ENCODE measurements at places on chromosomes 2 and 18. TPM values are rescaled to one million over a fixed set of nuclear protein-coding genes. Genes with fewer than 3 reads are reported as not detected.

GRCh38 chr2:30662268-30663131 lies 144.7 kb downstream of the CAPN13 start:
- H3K4me1 ChIP-seq = no peaks in the 10 kb centered on the region
- DNase-seq = no peak
- no peaks in the 10 kb centered on the region for H3K27me3 ChIP-seq
- H3K4me3 ChIP-seq = no peak overlapping the region
- no peak overlapping the region for H3K27ac ChIP-seq

DNA sequence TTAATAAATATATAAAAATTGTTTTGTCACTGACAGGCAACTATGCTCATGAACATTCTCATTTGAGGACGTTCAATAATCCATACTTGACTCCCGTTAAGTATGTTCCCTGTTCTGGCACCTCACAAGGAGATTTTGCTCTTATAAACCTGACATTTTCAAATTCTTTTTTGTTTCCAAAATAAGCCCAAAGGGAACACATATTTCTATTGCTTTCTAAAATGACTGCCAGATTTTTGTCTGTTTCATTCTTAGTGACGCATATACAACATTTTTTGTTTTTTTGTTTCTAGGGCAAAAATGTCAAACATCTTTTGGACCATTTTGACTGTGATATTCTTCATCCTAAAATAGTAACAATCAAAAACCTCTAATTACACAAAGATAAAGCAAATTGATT lies 50.5 kb downstream of the CYTIP start:
- H3K4me3 ChIP-seq = no peak overlapping the region
- DNase-seq = no peak
- no peaks in the 10 kb centered on the region for H3K27me3 ChIP-seq
- no peaks in the 10 kb centered on the region for H3K36me3 ChIP-seq

The PAIP2B gene
- 9.0 TPM for total RNA-seq

The SOX11 gene
- total RNA-seq = not detected

The COL4A4 gene
- 6.2 TPM for total RNA-seq

DNA sequence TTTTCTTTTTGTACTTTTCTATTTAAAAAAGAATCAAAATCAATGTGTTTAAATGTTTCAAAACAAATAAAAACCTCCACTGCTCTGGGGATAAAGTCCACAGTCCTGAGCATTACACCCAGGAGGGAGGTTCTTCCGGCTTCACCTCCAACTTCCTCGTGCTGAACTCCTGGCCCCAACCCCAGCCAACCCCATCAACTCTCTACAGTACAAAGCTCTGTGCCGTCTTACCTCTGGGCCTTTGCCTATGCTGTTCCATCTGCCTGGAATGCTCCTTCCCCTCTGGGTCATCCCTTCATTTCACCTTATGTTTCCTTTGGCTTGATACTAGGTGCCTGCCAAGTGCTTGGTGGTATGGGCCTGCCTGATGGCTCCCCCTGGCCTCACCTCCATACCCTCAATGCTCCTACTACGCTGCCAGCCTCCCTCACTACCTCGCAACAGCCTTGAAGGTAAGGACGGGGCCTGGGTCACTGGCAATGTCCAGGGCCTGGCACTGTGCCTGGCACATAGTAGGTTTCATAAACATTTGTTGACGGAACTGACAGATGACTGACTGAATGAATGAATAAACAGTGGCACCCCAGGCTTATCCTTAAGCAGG lies 28.8 kb downstream of the SDC1 start:
- no peaks in the 10 kb centered on the region for H3K36me3 ChIP-seq
- H3K27ac ChIP-seq = no peak overlapping the region
- no peak for DNase-seq
- no peaks in the 10 kb centered on the region for H3K4me1 ChIP-seq
- H3K27me3 ChIP-seq = no peaks in the 10 kb centered on the region
- H3K4me3 ChIP-seq = no peak overlapping the region

DNA sequence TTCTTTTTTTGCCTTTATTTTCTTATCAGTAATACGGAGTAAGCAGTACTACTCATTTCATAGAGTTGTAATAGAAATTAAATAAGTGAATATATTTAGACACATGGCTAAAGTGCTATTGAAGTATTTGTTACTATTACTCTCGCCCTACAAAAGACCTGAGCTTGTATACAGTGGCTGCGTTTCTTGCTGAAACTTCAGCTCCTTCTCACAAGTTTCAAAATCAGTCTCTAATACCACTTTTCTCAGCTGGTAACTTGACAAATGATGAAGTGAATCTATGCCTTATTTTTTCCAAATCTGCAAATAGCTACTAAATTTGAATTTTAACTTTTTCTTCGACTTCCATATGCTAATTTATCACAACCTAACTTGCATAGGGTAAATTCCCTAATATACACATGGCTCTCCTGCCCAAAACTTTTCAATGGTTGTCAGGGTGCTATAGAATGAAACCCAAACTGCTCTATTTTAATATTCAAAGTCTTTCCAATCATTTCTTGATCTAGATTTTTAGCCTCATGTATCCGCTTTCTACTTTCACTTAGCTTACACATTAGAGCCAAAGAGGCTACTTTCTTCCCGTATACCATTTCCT lies 347.8 kb upstream of the GULP1 start:
- H3K4me1 ChIP-seq = peaks cover 2% of the 10 kb centered on the region
- DNase-seq = no peak
- H3K27ac ChIP-seq = no peak overlapping the region
- no peaks in the 10 kb centered on the region for H3K36me3 ChIP-seq
- no peak overlapping the region for H3K4me3 ChIP-seq

- no peak overlapping the region for H3K27ac ChIP-seq
- H3K36me3 ChIP-seq = no peaks in the 10 kb centered on the region
- no peaks in the 10 kb centered on the region for H3K4me1 ChIP-seq
- H3K4me3 ChIP-seq = no peak overlapping the region
- no peak for DNase-seq
Observed at GRCh38 chr2:6254441-6254840, 562.3 kb downstream of the SOX11 start.

GRCh38 chr2:217086718-217087117 lies 226.9 kb upstream of the TNP1 start:
- no peaks in the 10 kb centered on the region for H3K27me3 ChIP-seq
- H3K27ac ChIP-seq = no peak overlapping the region
- no peak overlapping the region for H3K4me3 ChIP-seq
- no peaks in the 10 kb centered on the region for H3K36me3 ChIP-seq
- DNase-seq = no peak

The CD8B2 gene
- total RNA-seq = not detected

- peaks cover 5% of the 10 kb centered on the region for H3K4me1 ChIP-seq
- peak; percentile 63 for DNase-seq
Observed at GRCh38 chr2:207530160-207531031, 634 bp downstream of the CREB1 start.

DNA sequence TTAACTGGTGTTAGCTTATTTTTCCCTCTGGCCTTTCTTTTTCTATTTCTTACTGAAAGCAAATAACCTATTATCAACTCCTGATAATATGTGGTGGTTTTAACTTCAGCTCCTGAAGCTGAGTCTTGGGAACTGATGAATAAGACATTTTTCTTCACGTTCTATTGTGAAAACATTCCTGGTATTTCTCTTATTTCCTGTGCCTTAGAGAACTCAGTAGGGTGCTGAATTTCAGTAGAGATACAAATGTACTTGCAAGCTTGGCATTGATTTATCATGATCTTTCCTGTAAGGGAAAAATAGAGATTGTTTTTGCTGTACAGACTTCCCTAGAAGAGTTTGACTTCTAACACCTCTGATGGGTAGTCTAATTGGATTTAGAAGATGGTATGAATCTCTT lies 52.8 kb upstream of the DCC start:
- H3K36me3 ChIP-seq = no peaks in the 10 kb centered on the region
- H3K27me3 ChIP-seq = no peaks in the 10 kb centered on the region
- no peaks in the 10 kb centered on the region for H3K4me1 ChIP-seq

- H3K36me3 ChIP-seq = no peaks in the 10 kb centered on the region
- DNase-seq = no peak
- no peak overlapping the region for H3K4me3 ChIP-seq
- no peaks in the 10 kb centered on the region for H3K4me1 ChIP-seq
Observed at GRCh38 chr2:52779446-52779845, 988.2 kb upstream of the CHAC2 start.

DNA sequence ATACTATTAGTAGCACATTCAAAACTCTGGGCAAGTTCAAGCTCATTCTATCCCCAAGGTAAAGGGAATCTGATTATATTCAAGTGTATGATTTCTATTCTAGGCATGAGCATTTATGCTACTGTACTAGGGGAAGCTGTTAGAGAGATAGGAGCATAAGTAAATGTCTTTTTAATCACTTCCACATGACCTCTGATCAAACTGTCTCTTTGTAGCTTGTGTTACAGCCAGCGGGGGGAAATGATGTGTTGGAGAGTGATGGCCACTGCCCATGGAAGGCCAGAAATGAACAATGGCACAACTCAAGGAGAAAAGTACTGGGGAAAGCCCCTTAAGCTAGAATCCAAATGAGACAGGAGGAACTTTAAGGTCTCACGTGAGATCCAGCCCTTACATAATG lies 894.9 kb upstream of the CDH2 start:
- H3K27me3 ChIP-seq = no peaks in the 10 kb centered on the region
- H3K36me3 ChIP-seq = no peaks in the 10 kb centered on the region
- no peak overlapping the region for H3K4me3 ChIP-seq
- H3K27ac ChIP-seq = no peak overlapping the region

The SPEG gene
- 22.4 TPM for total RNA-seq

The EMILIN1 gene
- 321 TPM for total RNA-seq

DNA sequence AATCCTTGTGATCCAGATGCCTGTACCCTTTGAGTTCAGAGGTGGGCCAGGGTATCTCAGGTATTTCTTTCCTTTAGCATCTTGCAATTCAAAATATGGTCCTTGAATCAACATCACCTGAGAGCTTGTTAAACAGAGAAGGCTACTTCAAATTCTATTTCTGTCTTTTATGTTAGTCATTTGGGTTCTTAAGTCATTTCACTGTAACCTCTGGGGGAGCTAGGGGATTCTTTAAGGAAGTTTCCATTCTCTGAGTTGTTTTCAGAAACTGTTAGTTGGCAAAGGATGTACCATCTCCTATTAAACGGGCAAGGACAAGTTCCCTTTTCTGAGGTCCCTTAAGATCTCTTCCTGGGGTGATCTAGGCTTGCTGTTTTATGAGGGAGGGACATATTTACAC lies 16.6 kb downstream of the CFLAR start:
- no peak for DNase-seq
- no peak overlapping the region for H3K27ac ChIP-seq
- H3K4me1 ChIP-seq = peaks cover 8% of the 10 kb centered on the region
- H3K36me3 ChIP-seq = no peaks in the 10 kb centered on the region

The DNAH6 gene
- 14.0 TPM for total RNA-seq

DNA sequence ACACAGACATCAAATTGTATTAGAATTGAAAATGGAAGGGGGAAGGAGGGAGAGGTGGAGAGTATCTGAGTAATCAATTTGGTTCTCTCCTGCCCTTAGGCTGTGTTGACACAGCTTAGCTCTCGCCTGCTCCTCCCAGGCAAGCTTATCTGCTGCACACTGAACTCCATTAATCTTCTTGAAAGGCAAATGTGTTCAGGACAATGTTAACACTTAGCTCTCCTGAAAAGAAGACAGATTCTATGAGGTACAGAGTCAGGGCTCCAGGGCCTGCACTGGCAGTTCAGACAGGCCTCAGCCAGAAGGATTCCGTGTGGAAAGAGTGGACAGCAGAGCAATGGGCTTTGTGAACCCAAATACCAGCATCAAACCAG lies 430.0 kb upstream of the TNP1 start:
- DNase-seq = no peak
- H3K27ac ChIP-seq = no peak overlapping the region
- no peaks in the 10 kb centered on the region for H3K27me3 ChIP-seq
- no peaks in the 10 kb centered on the region for H3K36me3 ChIP-seq

DNA sequence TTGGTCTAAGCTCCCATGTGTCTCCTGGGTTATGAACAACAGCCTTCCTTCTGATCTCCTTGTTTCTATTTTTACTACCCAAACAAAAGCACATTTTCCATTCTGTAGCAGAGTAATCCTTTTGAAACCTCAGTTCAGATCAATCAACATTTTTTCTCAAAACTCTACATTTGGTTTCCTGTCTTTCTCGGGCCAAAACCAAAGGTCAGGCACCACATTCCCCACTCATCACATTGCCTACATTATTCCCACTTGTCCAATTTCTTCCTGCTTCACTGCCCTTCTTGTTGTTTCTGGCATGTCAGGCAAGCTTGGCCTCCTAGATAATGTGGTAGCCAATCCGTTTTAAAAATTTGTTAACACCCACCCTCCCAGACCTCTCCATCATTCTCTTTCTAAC lies 196.8 kb downstream of the PPP1R1C start:
- no peak overlapping the region for H3K27ac ChIP-seq
- H3K4me3 ChIP-seq = no peak overlapping the region
- DNase-seq = no peak
- H3K27me3 ChIP-seq = no peaks in the 10 kb centered on the region

DNA sequence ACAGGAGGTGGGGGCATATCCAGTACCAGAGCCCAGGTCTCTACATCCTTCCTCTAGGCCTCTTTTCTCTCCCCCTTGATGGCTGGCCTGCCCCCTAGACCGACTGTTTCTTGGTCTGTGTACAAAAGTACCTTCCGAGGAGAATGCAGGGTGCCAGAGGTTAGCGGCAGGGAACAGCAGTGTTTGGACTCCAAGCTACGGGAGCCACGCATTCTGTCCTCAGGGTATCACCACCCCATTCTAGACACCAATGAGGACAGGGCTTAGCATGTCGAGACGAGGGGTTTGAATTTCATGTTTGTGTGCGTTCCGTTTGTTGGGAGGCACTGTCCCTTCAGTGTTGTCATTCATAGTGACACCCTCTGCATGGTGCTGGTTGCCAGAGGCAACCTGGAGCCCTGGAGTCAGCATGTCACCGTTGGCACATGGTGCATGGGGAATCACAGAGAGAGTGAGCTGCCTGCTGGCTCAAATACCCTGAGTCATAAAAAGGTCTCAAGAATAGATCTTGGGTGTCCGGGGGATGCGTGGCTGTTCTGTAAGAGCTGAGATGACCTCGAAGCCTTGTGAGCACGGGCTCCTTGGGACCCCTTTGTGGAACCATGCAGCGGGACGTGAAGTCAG lies 57.2 kb upstream of the LDLRAD4 start:
- no peaks in the 10 kb centered on the region for H3K36me3 ChIP-seq
- no peaks in the 10 kb centered on the region for H3K27me3 ChIP-seq
- no peaks in the 10 kb centered on the region for H3K4me1 ChIP-seq

GRCh38 chr2:238754259-238754658 lies 93.6 kb upstream of the TWIST2 start:
- no peak for DNase-seq
- no peak overlapping the region for H3K4me3 ChIP-seq
- no peak overlapping the region for H3K27ac ChIP-seq
- H3K4me1 ChIP-seq = no peaks in the 10 kb centered on the region

GRCh38 chr2:48049371-48049770 lies 143.1 kb upstream of the FBXO11 start:
- no peak overlapping the region for H3K4me3 ChIP-seq
- H3K4me1 ChIP-seq = no peaks in the 10 kb centered on the region
- H3K36me3 ChIP-seq = no peaks in the 10 kb centered on the region
- H3K27me3 ChIP-seq = no peaks in the 10 kb centered on the region
- DNase-seq = no peak

Measured in ovary (tissue), 10 donors.